DND-41 (cell line): ENCODE measurements at places on chromosomes 12 and 14.

DNA sequence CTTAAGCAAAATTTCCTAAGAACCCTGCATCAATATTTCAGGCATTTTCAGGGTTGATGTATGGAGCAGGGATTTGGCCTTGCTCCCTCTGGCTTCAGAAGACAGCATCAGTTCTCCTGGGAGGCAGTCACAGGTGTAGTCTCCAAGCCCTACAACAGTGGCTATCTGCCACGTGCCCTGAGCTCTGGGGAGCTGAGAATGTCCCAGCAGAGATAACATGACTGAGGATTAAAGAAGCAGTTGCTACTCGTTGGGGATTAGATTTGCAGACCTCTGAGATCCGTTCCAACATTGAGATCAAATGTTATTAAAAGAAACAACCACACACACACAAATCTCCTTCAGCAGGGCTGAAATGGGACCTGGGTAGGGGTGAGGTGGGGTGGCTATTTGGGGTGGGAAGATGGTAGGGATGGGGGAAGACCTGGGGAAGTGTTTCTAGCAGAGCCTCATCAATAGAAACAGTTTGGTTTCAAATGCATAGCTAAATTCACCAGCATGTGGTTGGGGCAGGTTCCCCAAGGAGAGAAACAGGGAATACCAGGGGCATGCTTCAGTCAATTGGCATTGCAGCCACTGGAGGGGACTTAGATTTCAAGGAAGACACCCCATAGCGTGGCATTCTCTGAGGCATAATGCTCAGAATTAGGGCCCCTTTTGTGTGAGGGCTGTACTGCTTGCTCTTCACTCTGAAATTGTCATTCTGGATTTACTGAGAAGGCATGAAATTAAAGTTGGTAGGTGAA, 15.2 kb upstream of the FAM234B start:
- no peaks in the 10 kb centered on the region for H3K36me3 ChIP-seq
- H3K4me3 ChIP-seq, result no peak overlapping the region
- no peak overlapping the region for H3K27ac ChIP-seq
- H3K27me3 ChIP-seq, result peaks cover 35% of the 10 kb centered on the region
- no peaks in the 10 kb centered on the region for H3K4me1 ChIP-seq
- no peak for DNase-seq

DNA sequence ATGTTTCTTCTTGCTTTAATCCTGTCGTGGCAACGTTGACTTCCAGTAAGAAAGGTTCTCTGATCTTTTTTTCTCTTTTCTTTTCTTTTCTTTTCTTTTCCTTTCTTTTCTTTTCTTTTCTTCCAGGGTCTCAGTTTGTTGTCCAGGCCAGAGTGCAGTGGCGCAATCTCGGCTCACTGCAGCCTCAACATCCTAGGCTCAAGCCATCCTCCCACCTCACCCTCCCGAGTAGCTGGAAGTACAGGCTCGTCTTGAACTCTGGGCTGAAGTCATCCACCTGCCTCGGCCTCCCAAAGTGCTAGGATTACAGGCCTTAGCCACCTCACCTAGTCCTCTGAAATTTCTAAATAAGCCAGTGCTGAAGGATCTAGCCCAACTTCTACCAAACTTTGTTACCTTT, 1.3 kb upstream of the MAP3K9 start:
- no peaks in the 10 kb centered on the region for H3K27me3 ChIP-seq
- H3K36me3 ChIP-seq, result no peaks in the 10 kb centered on the region; the same call in 1 of the 2 replicates
- H3K27ac ChIP-seq, result no peak overlapping the region
- no peak overlapping the region for H3K4me3 ChIP-seq

DNA sequence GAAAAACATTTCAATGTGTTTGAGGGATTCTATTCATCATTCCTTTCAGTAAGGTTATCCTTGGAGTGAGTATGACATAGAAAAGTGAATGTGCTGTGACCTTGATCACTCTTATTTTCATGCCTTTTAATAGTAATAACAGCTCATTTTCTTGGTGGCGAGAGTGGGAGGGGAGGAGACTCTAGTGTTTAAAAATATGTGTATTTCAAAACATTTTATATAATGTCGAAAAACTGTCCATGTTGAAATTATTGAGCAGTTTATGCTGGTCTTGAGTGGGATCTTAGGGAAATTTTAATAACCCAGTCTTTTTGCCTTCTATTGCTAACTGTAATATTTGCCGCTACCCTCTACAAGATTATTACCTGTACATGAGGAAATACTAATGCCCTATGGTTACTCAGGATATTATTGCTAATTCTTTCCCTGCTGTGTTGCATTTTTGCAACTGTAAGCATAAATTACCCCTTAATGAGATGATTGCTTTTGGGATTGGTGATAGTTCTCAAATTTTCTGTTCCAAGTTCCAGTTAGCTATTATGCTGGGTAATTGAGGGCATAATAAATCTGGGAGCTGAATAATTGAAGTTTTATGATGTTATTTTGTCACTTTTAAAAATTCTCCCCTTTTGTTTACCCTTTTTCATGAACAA, 21.9 kb downstream of the ATF7IP start:
- H3K27me3 ChIP-seq, result no peaks in the 10 kb centered on the region
- no peaks in the 10 kb centered on the region for H3K36me3 ChIP-seq
- no peak overlapping the region; the same call in 1 of the 2 replicates for H3K4me3 ChIP-seq
- no peak for DNase-seq
- H3K4me1 ChIP-seq, result peaks cover 68% of the 10 kb centered on the region

GRCh38 chr12:42742716-42743115, 153.2 kb upstream of the PRICKLE1 start:
- H3K27me3 ChIP-seq, result no peaks in the 10 kb centered on the region
- H3K36me3 ChIP-seq, result no peaks in the 10 kb centered on the region
- H3K4me1 ChIP-seq, result no peaks in the 10 kb centered on the region

GRCh38 chr12:82533341-82533740, 153.4 kb upstream of the TMTC2 start:
- DNase-seq, result no peak
- no peaks in the 10 kb centered on the region for H3K27me3 ChIP-seq
- H3K27ac ChIP-seq, result no peak overlapping the region
- no peaks in the 10 kb centered on the region for H3K4me1 ChIP-seq
- H3K4me3 ChIP-seq, result no peak overlapping the region
- no peaks in the 10 kb centered on the region for H3K36me3 ChIP-seq

DNA sequence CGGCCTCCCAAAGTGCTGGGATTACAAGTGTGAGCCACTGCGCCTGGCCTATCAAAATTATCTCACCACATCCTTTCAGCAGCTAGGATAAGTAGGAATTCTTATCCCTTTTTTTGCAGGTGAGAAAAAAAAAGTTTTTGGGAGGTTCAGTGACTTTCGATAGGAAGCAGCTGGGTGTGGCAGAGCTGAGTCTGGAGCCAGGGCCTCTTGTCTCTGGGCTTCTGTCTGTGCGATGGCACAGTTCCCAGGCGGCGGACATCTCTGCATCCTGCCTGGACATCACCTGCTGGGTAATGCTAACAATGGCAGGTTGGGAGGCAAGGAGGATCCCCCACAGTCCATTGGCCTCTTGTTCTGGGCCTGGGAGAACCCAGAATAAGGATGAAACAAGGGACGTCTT, 12.5 kb downstream of the NRXN3 start:
- DNase-seq, result no peak
- no peaks in the 10 kb centered on the region for H3K36me3 ChIP-seq
- H3K27me3 ChIP-seq, result no peaks in the 10 kb centered on the region
- no peaks in the 10 kb centered on the region for H3K4me1 ChIP-seq
- no peak overlapping the region for H3K27ac ChIP-seq
